ENCODE measurements at places on chromosomes 6 and 20. TPM values are rescaled to one million over a fixed set of nuclear protein-coding genes. Genes with fewer than 3 reads are reported as not detected.

GRCh38 chr6:33172688-33173534 is 19.4 kb downstream of the COL11A2 start:
- no peak overlapping the region for H3K27ac ChIP-seq
- no peaks in the 10 kb centered on the region for H3K4me1 ChIP-seq
- no peaks in the 10 kb centered on the region for H3K27me3 ChIP-seq
- no peak overlapping the region for H3K4me3 ChIP-seq
- H3K36me3 ChIP-seq = no peaks in the 10 kb centered on the region

GRCh38 chr6:91678679-91679446 is 1092.0 kb upstream of the MAP3K7 start:
- no peaks in the 10 kb centered on the region for H3K27me3 ChIP-seq
- no peak overlapping the region for H3K27ac ChIP-seq
- H3K4me1 ChIP-seq = no peaks in the 10 kb centered on the region
- no peaks in the 10 kb centered on the region for H3K36me3 ChIP-seq
- DNase-seq = no peak
- no peak overlapping the region for H3K4me3 ChIP-seq

DNA sequence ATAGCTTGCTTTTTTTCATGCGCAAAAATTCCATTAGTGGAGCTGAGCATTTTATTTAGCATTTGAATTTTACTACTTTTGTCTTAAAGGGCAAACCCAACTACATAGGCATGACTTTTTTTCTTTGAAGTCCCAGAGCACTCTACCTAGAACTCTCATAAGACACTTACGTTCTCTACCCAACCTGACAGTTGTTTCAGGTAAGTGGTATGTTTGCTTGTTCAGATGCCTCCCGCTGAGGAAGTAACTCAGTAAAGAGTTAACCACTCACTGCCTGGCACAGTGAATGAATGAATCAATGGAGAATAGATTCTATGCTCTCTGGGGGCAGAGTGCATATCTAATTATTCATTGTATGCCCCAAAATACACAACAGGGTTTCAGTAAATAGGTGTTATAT is 212.3 kb upstream of the PRDM1 start:
- no peak overlapping the region for H3K4me3 ChIP-seq
- no peaks in the 10 kb centered on the region for H3K36me3 ChIP-seq
- no peak for DNase-seq
- no peak overlapping the region for H3K27ac ChIP-seq

PGC gene
- not detected for total RNA-seq

DNA sequence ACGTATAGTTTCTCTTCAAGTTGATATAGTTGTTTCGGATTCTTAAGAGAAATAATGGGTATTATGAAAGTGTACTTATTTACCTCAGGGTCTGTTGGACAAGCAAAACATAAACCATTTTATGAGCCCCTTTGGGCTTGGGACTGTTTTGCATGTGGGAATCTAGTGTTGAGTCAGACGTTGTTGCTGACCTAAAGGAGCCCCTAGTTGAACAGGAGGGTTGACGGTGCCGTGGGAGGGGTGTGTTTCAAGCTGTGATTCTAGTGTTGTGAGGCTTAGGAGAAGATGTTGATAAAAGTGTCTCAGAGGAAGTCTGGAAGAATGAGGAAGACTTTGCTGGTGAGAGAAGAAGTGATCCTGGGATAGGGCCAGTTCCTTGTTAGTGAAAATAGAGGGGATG is 140.0 kb downstream of the ARID1B start:
- no peaks in the 10 kb centered on the region for H3K27me3 ChIP-seq
- H3K4me1 ChIP-seq = no peaks in the 10 kb centered on the region
- H3K4me3 ChIP-seq = no peak overlapping the region
- no peak overlapping the region for H3K27ac ChIP-seq
- H3K36me3 ChIP-seq = no peaks in the 10 kb centered on the region
- DNase-seq = no peak

AIF1 gene
- total RNA-seq = not detected

GRCh38 chr6:4336084-4336483 is 200.7 kb upstream of the ECI2 start:
- no peak overlapping the region for H3K4me3 ChIP-seq
- H3K36me3 ChIP-seq = no peaks in the 10 kb centered on the region
- no peak overlapping the region for H3K27ac ChIP-seq

DNA sequence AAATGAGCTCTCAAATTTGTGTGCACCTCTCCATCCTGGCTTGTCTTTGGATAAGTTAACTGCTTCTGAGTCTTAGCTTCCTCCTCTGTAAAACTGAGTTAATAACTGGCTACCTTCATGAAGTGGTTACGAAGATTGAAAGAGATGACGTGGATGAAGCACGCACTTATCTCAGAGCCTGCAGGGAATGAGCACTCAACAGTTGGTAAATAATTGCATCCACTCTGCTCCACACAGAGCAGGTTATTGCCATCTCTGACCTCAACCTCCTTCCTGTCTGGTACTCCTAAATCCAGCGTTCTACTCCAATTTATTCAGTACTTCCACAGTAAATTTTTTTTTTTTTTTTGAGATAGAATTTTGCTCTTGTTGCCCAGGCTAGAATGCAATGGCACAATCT is 6.9 kb downstream of the AURKA start:
- DNase-seq = no peak
- no peaks in the 10 kb centered on the region for H3K27me3 ChIP-seq
- H3K36me3 ChIP-seq = peaks cover 4% of the 10 kb centered on the region

SNAP91 gene
- 0.72 TPM for total RNA-seq

DNA sequence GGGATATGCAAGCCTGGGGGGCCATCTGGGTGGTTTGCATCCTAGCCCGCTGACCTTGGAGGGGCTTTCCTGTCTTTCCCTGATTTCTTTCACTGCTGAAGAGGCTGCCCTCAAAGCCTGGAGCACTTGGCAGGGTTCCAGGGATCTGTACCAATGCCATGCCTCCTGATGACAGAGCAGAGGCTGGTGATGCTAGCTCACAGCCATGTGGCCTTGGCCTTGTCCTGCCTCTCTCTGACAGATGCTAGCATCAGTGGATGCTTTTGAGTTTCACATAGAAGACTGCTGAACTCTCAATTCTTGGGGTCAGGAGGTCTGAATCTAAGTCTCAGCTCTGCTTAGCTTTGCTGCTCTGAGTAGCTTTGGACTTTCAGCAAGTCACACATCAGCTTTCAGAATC is 21.9 kb upstream of the RREB1 start:
- no peaks in the 10 kb centered on the region for H3K36me3 ChIP-seq
- H3K4me1 ChIP-seq = peaks cover 8% of the 10 kb centered on the region
- DNase-seq = no peak
- H3K27me3 ChIP-seq = no peaks in the 10 kb centered on the region
- H3K27ac ChIP-seq = no peak overlapping the region

DNA sequence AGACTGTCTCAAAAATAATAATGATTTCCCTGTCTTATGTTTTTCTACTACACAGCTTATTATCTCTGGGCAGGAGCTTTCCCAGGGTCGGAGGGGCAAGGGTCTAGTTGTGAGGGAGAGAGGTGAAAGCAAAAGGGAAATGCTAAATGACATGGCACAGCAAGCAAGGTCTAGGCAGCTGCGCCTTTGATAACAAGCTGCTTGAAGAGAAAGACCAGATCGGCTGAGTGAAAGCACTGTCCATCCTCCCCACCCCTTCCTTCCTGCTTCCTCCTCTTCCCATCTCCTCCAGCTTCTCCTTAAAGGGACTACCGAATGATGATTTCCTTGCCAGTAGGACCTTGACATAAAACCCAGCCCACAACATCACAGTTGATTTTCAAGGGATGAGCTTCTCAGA is 158.1 kb upstream of the AKAP12 start:
- H3K36me3 ChIP-seq = no peaks in the 10 kb centered on the region
- H3K4me1 ChIP-seq = peaks cover 10% of the 10 kb centered on the region
- H3K27me3 ChIP-seq = no peaks in the 10 kb centered on the region

CRISP2 gene
- not detected for total RNA-seq

DNA sequence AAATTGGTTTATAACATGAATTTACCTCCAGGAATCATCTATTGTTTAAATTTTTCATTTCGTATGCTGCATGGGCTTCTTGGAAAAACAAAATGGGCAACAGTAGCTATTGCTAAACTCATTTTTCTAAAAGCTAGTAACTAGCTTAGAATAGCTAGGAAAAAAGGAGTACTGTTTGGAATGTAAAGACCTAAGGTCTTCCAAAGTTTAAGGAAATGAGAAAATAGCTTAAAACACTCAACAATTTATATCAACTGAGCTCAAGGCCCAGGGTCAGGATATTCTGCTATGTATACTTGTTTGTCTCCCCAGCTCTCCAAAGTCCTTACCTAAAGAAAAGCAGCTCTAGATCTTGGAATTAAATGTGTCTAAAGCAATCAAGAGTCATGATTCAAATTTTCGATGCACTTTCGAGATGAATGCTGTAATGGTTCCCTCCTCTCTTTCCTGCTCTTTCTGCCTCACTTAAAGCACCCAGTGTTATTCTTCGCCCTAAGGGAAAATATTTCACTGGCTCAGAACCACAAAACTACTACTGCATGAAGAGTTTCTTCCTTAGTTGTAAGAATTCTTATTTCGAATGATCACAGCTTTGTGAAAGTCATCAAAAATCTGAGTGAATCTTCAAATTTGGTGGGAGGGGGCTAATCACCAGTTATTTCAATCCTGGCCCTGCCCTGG is 41.6 kb downstream of the LYRM4 start:
- peaks cover 2% of the 10 kb centered on the region for H3K36me3 ChIP-seq
- H3K27ac ChIP-seq = no peak overlapping the region
- H3K4me3 ChIP-seq = no peak overlapping the region
- no peak for DNase-seq

GRCh38 chr6:95545686-95546085 is 31.6 kb upstream of the MANEA start:
- H3K4me1 ChIP-seq = no peaks in the 10 kb centered on the region
- H3K27me3 ChIP-seq = no peaks in the 10 kb centered on the region
- H3K27ac ChIP-seq = no peak overlapping the region
- H3K4me3 ChIP-seq = no peak overlapping the region
- DNase-seq = no peak

DNA sequence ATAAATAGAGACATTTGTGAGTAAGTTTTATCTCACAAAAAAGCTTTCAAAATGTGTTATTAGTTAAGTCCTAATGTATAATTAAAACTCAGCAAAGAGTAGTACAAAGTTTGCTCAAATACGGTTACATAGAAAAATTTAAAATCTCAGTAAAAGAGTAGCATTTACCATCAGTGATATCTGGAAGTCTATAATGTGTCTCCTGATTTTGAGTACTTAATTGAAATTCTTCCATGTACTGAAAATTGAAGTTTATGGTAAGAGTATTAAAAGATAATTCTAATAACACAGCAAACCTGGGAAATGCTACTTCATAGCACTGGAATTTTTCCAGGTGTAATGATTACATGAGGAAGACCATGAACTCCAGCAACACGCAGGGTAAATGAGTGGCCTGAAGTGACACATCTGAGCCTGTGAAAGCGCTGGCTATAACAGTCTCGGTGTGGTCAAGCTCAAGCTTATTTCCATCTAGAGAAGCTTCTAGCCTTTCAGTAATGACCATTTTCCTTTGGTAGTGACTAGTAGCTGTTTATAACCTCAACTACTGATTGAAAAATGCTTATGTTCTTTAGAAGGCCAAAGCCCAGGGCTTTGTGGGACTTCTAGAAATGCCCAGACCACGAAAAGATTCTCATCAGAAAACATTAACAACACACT is 203.2 kb downstream of the ISM1 start:
- no peaks in the 10 kb centered on the region for H3K27me3 ChIP-seq
- no peaks in the 10 kb centered on the region for H3K36me3 ChIP-seq
- no peak for DNase-seq
- H3K27ac ChIP-seq = no peak overlapping the region

GRCh38 chr20:32966881-32967781 is 37.1 kb downstream of the SUN5 start:
- no peak overlapping the region for H3K4me3 ChIP-seq
- no peak overlapping the region for H3K27ac ChIP-seq
- DNase-seq = no peak
- no peaks in the 10 kb centered on the region for H3K36me3 ChIP-seq

DNA sequence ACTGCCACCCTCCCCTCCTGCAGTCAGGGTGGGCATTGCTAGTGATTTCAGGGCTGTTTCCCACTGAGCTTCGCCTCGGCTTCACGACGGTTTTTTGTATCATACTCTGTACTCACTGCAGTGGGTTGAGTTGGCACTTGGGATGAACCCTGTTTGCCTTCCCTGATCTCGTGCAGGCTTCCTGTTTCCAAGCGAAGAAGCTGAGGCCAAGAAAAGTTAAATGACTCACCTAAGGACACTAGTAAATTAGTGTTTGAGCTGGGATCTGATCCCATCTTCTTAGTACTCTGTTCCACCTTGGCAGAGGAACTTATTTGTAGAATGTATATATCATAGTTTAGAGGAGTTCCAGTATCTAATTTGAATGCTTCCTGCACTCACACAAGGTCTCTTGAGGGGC is 50.3 kb upstream of the VSTM2L start:
- H3K36me3 ChIP-seq = no peaks in the 10 kb centered on the region
- H3K27ac ChIP-seq = no peak overlapping the region
- no peak for DNase-seq
- H3K4me1 ChIP-seq = no peaks in the 10 kb centered on the region
- no peaks in the 10 kb centered on the region for H3K27me3 ChIP-seq
- no peak overlapping the region for H3K4me3 ChIP-seq

LRFN2 gene
- total RNA-seq = not detected

- no peaks in the 10 kb centered on the region for H3K36me3 ChIP-seq
- peaks cover 11% of the 10 kb centered on the region for H3K4me1 ChIP-seq
- DNase-seq = no peak
- no peak overlapping the region for H3K4me3 ChIP-seq
- H3K27ac ChIP-seq = no peak overlapping the region
Observed at GRCh38 chr6:6659600-6660327, 71.2 kb downstream of the LY86 start.

GNMT gene
- total RNA-seq = 1.2 TPM

DNA sequence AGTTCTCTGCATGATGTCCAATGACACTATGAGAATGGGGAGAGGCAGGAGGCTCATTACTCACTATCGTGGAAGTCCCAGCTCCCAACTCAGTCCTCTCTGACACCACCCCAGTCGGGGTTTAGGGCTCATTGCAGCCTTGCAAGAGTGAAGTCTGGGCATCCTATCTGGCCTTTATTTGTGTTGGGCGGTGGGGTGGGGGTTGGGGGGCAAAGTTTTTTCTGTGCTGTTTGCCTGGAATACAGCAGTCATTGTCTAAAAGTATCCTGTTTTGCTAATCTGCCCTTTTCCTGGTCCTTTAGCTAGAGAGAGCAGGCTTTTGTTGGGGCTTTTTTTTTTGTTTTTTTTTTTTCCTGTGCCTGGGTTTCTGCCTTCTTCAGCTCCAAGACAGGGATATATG is 174.2 kb downstream of the MYLK4 start:
- peaks cover 44% of the 10 kb centered on the region for H3K4me1 ChIP-seq
- no peaks in the 10 kb centered on the region for H3K27me3 ChIP-seq
- peak overlapping the region; percentile 16 for H3K4me3 ChIP-seq
- no peaks in the 10 kb centered on the region for H3K36me3 ChIP-seq

GINS1 gene
- 26.3 TPM for total RNA-seq

Measured in endothelial cell of umbilical vein (primary cell).